Fibroblast of lung (primary cell): ENCODE measurements at places on chromosomes 1 and 21. TPM values are rescaled to one million over a fixed set of nuclear protein-coding genes. Genes with fewer than 3 reads are reported as not detected.

GRCh38 chr1:48442864-48443619 lies 29.0 kb downstream of the SPATA6 start:
- DNase-seq: no peak

DNA sequence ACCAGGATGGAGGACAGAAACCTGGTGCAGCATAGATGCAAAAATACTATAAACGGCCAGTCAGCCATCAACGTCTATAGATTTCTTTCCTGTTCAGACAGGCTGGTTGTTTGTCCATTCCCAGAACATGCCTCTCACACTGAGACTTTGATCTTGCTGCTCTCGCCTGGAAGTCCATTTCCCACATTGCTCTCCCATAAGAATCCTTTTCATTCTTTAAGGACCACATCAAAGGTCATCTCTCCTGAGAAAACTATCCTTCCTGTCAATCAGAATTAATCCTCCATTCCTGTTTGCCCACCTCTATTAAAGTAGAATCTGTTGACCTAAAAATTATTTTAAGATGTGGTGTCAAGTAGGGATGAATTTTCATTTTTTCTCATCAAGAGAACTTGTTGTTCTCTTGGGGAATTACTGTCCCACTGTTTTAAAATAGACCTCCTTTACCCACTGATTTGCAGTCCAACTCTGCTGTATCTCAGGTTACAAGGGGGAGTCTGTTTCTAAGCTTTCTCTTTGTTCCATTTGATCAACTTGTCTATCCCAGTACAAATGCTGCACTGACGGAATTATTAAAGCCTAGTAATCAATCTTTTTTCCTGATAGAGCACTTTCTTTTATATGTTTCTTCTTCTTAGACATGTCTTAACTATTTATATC lies 172.7 kb downstream of the PATJ start:
- DNase-seq: no peak

- no peak for DNase-seq
Observed at GRCh38 chr1:221511797-221512196, 230.1 kb downstream of the DUSP10 start.

GRCh38 chr1:55313903-55314302 lies 98.7 kb upstream of the USP24 start:
- DNase-seq: no peak

- DNase-seq: no peak
Observed at GRCh38 chr1:101064697-101065096, 39.1 kb upstream of the DPH5 start.

Gene GFI1
- under 0.01 TPM in 1 of 2 replicates, not detected in the other for total RNA-seq

Gene CYP2J2
- under 0.01 and 0.17 TPM in 2 replicates for total RNA-seq

Gene SRP9
- 159 and 202 TPM in 2 replicates for total RNA-seq

Gene SLC9C2
- total RNA-seq: not detected in 2 replicates

Gene MAP10
- 2.6 TPM in 2 replicates for total RNA-seq
